ENCODE measurements at places on chromosomes 5 and 9. TPM values are rescaled to one million over a fixed set of nuclear protein-coding genes. Genes with fewer than 3 reads are reported as not detected.

Gene ZNF883
- 0.54 TPM for total RNA-seq

Gene NTRK2
- total RNA-seq = 1.4 TPM

Gene SPINK4
- total RNA-seq = not detected

Gene HTR1A
- not detected for total RNA-seq

Gene TEK
- 9.5 TPM for total RNA-seq

Gene PCDHA1
- not detected for total RNA-seq

Gene GRXCR2
- total RNA-seq = not detected

Gene GABBR2
- total RNA-seq = under 0.01 TPM

Gene ARHGEF28
- 4.9 TPM for total RNA-seq

Gene CARD6
- total RNA-seq = 4.1 TPM

Gene TRAF1
- total RNA-seq = 5.3 TPM

Gene REEP2
- 13.8 TPM for total RNA-seq

Gene ADRB2
- 4.3 TPM for total RNA-seq

Gene CTSV
- total RNA-seq = not detected

Gene ATP6V0E1
- 154 TPM for total RNA-seq

Gene CPLANE1
- total RNA-seq = 51.0 TPM

Gene TRIM7
- total RNA-seq = 0.55 TPM

Gene FABP6
- total RNA-seq = not detected

Gene PDZD2
- 7.1 TPM for total RNA-seq

Gene PDGFRB
- total RNA-seq = 59.6 TPM

Gene CNTFR
- 3.0 TPM for total RNA-seq

Gene FRMD3
- total RNA-seq = 8.0 TPM

Gene SLC6A7
- total RNA-seq = not detected

Gene C8G
- not detected for total RNA-seq

Gene FOXD4L3
- not detected for total RNA-seq

Gene RELL2
- 1.6 TPM for total RNA-seq

Gene PCDHGA7
- total RNA-seq = 15.2 TPM

Gene PTPN3
- total RNA-seq = 1.4 TPM

Gene OR1Q1
- total RNA-seq = not detected

Gene PKN3
- 5.5 TPM for total RNA-seq

Gene WNT8A
- total RNA-seq = not detected

Gene ZNF608
- 30.7 TPM for total RNA-seq

Gene CCDC171
- 3.1 TPM for total RNA-seq

Gene CDH10
- total RNA-seq = not detected

Gene ZNF300
- total RNA-seq = 4.3 TPM

Gene SLC34A3
- not detected for total RNA-seq

Gene SKP1
- total RNA-seq = 320 TPM

Gene CYFIP2
- total RNA-seq = 13.8 TPM

Gene SPAAR
- 1.1 TPM for total RNA-seq

Gene PCDHA6
- 0.49 TPM for total RNA-seq

Gene EFNA5
- total RNA-seq = 9.9 TPM

Gene PHYHD1
- 21.4 TPM for total RNA-seq

Gene LEAP2
- total RNA-seq = 1.4 TPM

Gene SLC46A2
- total RNA-seq = 0.36 TPM

Gene IFNE
- total RNA-seq = not detected

Gene CCL28
- total RNA-seq = 1.7 TPM

Gene LCN15
- not detected for total RNA-seq

Measured in sigmoid colon (tissue), 7 donors.